Aorta (tissue), 5 donors: ENCODE measurements at places on chromosomes 5 and 9. TPM values are rescaled to one million over a fixed set of nuclear protein-coding genes. Genes with fewer than 3 reads are reported as not detected.
A peak's percentile ranks its signal among the peaks of the same experiment; 100 is the strongest.

DNA sequence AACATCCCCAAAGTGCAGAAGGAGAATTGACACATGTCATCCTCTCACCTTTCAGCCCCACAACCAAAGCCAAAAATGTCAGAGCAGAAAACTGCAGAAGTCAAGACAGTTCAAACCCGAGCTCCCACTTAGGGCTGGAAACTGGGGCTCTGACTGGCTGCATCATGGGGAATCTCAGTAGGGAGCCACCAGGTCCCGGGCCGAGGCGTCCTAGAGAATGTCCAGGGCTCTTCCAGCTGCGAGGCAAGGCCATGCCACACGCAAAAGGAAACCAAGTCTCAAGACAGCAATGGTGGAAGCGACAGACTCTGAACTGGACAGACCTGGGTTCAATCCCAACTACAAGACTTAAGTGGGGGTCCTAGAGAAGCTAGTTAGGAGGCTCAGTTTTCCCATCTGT, 13.8 kb downstream of the SH3PXD2B start:
- DNase-seq, result no peak

- no peak for DNase-seq
Observed at GRCh38 chr9:37293664-37294524, 128.6 kb upstream of the GRHPR start.

- no peak for DNase-seq
Observed at GRCh38 chr9:110410961-110411360, 73.3 kb upstream of the TXNDC8 start.

DNA sequence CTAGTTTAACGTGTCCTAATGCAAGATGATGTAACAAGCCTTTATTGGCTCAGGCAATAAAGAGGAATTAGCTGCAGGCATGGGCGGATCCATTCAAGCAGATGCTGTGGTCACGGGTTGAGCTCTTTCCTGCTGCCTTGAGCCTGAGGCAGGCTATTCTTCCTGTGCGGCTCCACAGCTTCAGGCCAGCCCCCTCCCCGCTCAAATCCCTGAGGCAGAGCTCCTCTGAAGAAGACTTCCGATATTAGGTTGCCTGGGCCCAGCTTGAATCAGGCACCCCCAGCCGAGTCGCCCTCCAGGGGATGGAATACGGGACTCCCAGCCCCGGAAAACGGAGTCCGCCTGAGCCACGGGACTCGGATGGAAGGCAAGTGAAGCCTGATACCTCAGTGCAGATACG, 95.0 kb upstream of the RUFY1 start:
- DNase-seq, result no peak

DNA sequence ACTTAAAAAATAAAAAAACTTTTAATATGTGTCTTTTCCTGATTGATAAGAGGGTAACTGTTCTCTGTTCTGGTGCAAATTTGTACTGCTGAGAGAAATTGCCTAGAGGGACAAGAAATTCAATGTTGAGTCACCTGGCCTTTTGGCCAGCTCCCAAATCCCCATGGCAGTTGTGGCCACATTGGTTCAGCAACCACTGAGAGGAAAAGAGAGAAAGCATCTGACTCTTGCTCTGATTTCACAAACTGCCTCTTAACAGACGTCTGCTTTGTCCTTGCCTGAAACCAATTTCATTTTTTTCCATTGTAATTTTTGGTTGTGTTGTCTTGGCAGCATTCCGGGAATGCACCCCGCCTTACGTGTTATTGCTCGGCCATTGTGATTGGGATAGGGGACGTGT, 42.4 kb downstream of the NTRK2 start:
- no peak for DNase-seq

GRCh38 chr5:107476783-107477182, 194.0 kb downstream of the EFNA5 start:
- no peak for DNase-seq

DNA sequence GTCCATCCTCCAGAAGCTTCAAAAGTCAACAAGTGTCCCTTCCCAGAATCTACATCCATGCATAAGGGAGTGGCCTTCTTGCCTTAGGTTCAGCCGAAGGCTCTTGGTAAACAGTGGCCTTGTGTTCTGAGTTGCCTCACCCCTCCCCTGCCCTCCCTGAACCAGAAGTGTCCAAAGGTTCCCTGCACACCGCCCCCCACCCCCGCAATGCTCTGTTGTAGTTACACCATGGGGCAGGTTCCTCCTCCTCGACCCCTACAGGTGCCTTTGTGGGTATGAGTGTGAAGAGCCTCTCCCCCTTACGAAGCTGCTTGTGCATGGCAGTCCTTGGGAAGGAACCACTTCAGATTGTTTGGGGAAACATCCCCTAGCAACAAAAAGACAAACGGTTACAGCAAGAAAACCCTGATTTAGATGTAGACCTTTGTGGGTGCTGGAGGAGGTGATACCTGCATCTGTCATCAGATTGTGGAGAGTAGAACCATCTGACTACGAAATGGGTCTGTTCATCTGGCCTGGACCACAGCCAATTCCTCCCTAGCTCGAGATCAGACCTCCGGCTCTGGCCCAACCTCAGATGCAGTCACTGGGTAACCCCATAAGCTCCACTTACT, 7.1 kb downstream of the SPACA9 start:
- DNase-seq, result no peak

GRCh38 chr9:130994135-130995085, 14.6 kb upstream of the LAMC3 start:
- DNase-seq, result no peak

- DNase-seq, result no peak
Observed at GRCh38 chr5:9456435-9457042, 89.3 kb downstream of the SEMA5A start.

DNA sequence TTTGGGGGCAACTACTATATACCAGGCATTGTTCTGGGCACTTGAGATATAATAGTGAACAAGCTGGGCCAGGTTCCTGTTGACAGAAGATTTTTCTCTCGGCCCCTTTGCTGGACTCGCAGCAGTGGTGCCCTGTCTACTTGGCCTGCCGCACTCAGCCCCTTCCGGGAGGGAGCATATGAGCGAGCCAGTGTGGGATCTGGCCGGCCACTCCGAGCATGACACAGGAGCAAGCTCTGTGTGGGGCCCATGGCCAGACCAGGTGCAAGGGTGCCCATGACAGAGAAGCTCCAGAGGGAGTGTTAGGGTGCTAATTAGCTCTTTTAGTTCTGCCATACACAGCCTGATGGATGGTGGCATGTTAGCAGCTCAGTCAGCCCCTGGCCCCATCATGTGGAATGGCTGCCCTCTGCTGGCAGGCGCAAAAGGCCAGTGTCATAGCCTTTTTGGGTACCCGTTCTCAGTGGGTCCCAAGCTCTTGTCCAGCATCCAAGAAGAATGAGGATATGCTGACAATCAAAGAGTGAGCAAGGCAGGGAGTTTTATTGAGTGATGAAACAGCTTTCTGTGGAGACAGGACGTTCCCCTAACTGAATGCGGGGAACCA, 9.3 kb upstream of the KIF4B start:
- no peak for DNase-seq

GRCh38 chr5:84378420-84378819, 6.3 kb downstream of the EDIL3 start:
- DNase-seq, result no peak

DNA sequence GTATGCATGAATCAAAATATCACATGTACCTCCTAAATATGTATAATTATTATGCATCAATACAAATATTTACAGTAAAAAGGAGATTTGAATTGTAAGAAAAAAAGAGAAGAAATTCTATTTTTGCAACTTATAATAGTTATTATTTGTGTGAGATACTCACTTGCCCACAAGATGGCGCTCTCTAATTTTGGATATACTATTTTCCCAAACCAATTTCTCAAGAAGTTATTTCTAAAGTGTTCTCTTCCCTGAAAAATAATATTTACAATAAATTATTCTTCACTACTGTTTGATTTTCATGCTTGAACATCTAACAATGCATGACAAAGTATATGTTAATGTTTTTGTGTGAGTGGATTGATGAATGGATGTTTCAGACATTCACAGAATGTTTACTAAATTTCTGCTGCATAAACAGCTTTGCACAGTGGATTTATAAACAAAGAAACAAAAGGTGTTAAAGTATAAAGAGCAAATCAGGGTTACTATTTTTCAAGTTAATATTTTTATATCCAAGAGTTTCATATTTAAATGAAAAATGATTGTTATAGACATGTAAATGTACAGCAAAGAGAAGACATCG, 503.4 kb downstream of the PDE4D start:
- no peak for DNase-seq

- peak; percentile 66 for DNase-seq
Observed at GRCh38 chr5:150153957-150154617, 1.6 kb downstream of the PDGFRB start.

- DNase-seq, result no peak
Observed at GRCh38 chr5:1846583-1846982, 36.1 kb downstream of the IRX4 start.

DNA sequence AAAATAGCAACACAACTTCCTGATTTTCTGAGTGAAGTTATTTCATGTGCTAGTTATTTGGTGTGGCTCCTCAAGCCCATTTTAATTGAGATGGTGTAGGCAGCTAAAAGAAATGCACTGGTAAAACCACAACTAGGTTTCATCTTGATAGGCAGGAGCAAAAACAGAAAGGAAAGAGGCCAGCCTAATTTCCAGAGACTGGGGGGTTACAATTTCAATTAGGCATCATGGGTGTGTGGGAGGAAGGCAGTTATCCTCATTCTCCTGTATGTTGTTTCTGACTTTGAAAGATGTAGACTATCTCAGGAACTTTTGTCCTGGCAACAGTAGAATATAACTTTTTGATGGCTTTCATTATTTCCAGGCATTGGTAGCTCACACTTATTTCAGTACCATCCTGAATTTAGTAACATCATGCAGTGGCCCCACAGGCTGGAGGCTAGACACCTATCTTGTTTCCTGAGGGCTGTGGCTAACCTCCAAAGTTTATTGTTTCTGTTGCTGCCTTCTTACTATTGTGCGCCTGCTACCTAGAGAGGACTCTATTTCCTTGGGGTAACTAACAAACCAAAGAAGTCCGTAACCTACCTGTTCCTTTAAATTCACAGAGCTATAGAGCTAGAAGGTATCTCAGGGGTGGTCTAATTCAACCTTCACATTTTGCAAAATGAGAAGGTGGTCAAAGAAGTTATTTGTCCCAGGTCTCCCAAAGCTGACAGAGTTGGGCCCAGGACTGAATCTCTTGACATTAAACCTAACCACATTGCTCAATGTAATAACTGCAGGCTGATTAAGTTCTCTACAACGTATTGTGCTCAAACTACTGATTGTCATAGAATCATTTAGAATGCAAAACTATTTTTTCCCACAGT, 42.4 kb downstream of the FYB1 start:
- DNase-seq, result no peak

DNA sequence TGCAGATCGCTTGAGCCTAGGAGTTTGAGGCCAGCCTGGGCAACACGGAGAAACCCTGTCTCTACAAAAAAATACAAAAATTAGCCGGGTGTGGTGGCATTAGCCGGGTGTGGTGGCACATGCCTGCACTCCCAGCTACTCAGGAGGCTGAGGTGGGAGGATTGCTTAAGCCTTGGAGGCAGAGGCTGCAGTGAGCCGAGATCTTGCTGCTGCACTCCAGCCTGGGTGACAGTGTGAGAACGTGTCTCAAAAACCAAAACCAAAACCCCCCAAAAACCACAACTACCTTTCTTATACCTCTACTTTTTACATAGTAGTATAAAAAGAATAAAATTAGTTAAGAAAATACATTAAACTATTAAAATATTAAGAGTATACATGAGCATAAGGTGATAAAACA, 121.2 kb downstream of the RAPGEF6 start:
- no peak for DNase-seq

DNA sequence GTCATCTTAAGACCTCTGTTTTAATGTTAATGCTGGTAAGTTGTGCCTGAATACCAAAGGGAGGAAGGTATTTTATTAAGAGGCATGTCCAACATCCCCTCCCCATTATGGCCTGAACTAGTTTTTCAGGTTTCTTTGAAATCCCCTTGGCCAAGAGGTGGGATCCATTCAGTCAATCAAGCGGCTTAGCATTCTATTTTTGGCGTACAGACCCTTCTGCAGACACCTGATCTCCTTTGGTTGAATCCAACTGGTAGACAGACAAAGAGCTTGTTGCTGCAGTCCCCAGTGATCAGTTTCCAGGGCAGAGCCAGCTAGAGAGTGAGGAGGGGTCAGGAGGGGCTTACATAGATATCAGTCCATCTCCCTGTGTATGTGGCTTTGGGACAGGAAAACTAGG, 7.9 kb upstream of the KCNMB1 start:
- no peak for DNase-seq

GRCh38 chr5:148880197-148880596, 53.8 kb downstream of the ADRB2 start:
- DNase-seq, result no peak

DNA sequence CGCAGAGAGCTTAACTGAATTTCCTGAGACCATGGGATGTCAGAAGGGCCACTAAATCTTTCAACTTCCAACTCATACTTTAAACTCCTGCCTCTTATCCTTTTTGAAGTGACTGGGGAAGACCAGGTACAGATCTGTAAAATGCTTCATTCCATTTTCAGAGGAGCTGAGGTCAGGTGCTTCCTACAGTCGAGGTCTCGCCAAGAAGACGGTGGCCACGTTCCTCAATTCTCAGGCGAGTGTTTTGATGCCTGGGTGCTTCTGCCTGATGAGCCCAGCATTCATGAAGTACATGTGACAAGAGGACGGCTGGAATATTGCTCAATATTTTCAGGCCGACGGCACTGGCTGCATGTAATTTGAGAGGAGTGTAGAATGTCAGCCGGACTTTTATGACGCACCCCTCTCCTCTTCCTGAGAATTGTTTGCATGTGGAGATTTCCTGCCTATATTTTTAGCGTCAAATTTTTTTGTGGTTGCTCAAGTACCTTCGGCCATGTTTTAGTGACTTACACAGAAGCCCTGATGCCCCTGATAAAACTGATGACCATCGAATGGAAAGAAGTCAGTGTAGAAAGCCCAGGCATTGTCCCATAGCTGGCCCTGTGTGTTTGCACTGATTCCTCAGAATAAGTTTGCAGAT, 38.8 kb upstream of the GLRX start:
- DNase-seq, result no peak

WWC1 gene
- 0.36 TPM for total RNA-seq

GFI1B gene
- total RNA-seq, result not detected

SLC6A3 gene
- 0.23 TPM for total RNA-seq

PCDHA1 gene
- not detected for total RNA-seq

PRDM9 gene
- total RNA-seq, result not detected

NTMT1 gene
- total RNA-seq, result 25.6 TPM

PCDHGA2 gene
- total RNA-seq, result 6.2 TPM

UNC13B gene
- 30.6 TPM for total RNA-seq

ANKDD1B gene
- total RNA-seq, result 2.1 TPM

PCDHA10 gene
- 0.65 TPM for total RNA-seq

PIP5K1B gene
- total RNA-seq, result 8.2 TPM

GKAP1 gene
- total RNA-seq, result 10.2 TPM

ZNG1E gene
- 51.1 TPM for total RNA-seq

C9orf153 gene
- total RNA-seq, result 1.3 TPM

FBP1 gene
- total RNA-seq, result 6.6 TPM
